ENCODE measurements at places on chromosomes 16 and 17. TPM values are rescaled to one million over a fixed set of nuclear protein-coding genes. Genes with fewer than 3 reads are reported as not detected.

- no peak for DNase-seq
Measured at GRCh38 chr17:44965481-44966234, 2.4 kb downstream of the C1QL1 start.

GRCh38 chr16:63244631-63245030 lies 1208.4 kb upstream of the CDH8 start:
- DNase-seq = no peak

GRCh38 chr16:15032547-15033308 lies 23.1 kb downstream of the NTAN1 start:
- no peak for DNase-seq

DNA sequence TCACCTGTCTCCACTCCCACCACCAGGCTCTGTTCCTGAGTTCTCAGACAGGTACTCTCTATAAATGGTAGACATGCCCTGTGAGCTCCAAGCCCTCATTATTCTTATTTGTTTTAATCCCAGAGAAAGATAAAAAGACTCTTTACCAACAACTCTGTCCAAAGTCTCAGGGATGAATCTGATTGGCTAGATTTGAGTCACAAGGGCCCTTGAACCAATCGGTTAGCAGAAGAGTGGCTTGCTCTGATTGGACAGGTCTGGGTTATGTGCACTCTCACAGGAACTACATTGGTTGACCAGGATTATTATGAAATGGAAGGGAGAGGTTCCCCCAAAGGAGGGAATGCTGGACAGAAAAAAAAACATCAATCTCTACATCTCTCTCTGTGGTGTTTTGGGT lies 7.5 kb downstream of the COTL1 start:
- no peak for DNase-seq

Gene CCDC137
- 35.0 TPM for total RNA-seq

All from activated naive CD4-positive, alpha-beta T cell treated with anti-CD3 and anti-CD28 coated beads, Interleukin-2, amount 50 U/mL, for 72 hours (primary cell).